Left ventricle myocardium superior (tissue), 1 donor: ENCODE measurements at places on chromosomes 6 and 20.

DNA sequence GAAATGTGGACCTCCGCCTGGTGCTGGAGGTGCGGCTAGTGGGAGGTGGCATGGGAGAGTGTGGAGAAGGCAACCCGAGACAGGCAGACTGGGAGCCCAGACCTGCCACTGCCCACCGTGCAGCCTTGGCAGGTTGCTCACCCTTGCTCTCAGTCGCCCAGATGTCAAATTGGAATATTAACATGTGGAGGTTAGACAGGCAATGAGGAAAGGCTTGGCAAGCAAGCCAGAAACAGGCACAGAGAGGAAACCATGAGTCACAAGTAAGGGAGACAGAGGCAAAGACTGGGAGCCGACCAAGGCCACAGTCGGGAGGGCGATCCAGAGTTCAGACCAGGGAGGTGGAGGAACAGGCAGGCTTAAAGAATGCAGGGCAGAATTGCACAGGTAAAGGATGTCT lies 178.2 kb downstream of the FOXC1 start:
- DNase-seq: no peak

GRCh38 chr6:4420160-4420865 lies 284.9 kb upstream of the ECI2 start:
- no peak for DNase-seq

DNA sequence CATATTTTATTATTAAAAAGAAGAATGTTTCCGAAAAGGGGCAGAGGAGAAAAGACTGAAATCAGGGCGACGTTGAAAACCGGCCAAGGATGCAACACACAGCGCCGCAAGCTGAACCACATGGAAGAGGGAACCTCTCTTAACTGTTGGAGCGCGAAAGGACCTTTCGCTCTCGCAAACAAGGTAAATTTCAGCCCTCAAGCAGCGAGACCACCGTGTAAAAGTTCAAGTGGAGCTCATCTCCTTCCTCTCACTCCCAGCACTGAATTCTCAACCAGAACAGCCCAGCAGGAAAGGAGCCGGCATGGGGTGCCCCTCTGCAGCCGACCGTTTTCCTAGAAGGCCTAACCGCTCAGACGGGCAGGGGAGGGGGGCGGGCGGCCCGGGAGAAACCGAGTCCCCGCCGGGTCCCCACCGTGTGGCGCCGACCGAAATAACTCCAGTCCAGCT lies 621 bp downstream of the GPR63 start:
- no peak for DNase-seq

GRCh38 chr6:108080010-108080780 lies 5.7 kb upstream of the OSTM1 start:
- DNase-seq: no peak

GRCh38 chr20:40953856-40954255 lies 74.8 kb upstream of the TOP1 start:
- no peak for DNase-seq

DNA sequence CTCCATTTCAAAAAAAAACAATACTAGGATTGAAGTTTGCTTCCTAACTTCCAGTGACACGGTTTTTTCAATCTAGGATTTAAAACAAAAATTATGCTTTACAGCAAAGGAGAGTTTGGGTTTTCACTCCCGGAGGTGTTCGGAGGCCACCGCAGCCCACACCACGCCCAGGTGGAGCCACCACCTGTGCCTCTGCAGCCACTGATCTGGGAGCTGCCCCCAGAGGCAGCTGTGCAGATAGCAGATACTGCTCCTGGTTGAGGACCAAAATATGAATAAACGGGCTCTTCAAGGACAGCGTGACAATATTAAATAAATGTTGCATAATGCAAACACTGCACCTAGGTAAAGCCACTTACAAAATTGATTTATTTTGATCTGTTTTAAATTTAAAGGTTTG lies 30.2 kb downstream of the DLL1 start:
- DNase-seq: peak; percentile 5
